NCI-H2171 (cell line): ENCODE measurements at places on chromosomes 1 and 21.

DNA sequence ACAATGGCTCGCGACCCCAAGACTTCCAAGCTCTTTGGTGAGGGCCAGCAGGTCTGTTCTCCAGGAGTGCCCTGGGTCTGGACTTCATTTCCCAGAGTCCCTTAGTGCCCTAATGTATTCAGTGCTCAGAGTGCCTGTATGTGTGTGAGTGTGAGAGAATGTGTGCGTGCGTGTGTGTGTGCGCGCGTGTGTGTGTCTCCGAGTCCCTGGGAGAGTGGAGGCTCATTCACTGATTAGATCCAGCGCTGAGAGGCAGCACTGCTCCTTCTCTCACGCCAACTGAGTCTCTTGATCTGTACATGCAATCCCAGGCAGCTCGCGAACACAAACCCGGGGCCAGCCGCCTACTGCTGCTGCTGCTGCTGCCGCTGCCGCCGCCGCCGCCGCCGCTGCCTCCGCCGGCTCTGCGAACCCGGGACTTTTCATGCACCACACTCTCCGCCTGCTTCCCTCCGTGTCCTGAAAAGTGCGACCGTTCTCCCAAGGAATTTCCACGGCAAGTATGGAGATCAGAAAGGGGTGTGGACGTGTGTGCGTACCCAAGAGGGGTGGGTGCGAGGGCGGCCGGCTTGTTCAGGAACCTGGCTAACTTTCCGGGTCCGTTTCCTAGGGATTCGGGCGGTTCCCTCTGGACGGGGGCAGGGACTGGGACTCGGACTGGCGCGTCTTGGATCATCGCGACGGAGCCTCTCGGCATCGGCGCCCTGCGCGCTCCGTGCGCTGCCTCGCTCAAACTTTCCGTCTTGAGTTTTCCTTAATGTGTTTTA lies at the start of gene RNF220:
Gene RNF220 (plus strand): TSS at position 225 of the 767 bp plus-strand sequence.
- DNase-seq = peak; percentile 67

GRCh38 chr1:51000160-51000559 lies 30.1 kb downstream of the CDKN2C start:
- DNase-seq = no peak

GRCh38 chr1:114323959-114324661 lies 170.4 kb upstream of the SYT6 start:
- no peak for DNase-seq

DNA sequence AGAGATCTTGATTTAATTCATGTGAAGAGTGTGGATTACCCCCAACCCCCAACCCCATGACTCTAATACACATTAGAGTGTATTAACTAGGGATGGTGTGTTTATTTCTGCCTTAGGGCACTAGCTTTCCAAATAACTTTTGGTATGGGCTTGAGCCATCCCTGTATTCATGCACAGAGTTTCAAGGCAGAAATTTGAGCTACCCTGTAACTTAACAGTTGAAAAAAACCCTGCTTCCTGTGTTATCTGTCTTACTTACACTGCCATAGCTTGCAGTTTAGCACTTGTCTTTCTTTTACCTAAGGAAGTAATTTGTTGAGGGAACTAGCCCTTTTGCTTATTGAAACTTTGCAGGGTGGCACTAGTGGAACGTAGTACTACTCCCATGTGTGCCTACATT lies 6.3 kb downstream of the SRSF11 start:
- no peak for DNase-seq

- DNase-seq = no peak
Measured at GRCh38 chr1:12065872-12066271, 2.8 kb downstream of the TNFRSF8 start.

DNA sequence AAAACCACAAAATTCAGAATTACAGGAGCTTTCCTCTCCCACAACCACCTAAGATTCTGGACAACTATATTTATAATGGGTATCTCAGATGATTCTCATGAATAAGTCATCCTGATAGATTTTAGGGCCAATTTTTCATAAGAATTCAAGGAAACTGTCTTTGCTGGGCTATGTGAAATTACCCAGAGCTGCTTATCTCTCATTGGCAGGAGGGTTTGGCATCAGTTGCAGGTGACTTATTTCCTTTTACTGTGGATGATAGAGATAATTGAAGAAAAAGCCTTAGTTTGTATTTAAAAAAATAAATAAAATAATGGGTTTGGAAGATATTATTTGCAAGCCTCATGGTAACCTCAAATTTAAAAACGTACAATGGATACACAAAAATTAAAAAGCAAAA lies 38.2 kb upstream of the WDR26 start:
- no peak for DNase-seq

- no peak for DNase-seq
Measured at GRCh38 chr1:188004849-188005248, 1176.1 kb downstream of the PLA2G4A start.

DNA sequence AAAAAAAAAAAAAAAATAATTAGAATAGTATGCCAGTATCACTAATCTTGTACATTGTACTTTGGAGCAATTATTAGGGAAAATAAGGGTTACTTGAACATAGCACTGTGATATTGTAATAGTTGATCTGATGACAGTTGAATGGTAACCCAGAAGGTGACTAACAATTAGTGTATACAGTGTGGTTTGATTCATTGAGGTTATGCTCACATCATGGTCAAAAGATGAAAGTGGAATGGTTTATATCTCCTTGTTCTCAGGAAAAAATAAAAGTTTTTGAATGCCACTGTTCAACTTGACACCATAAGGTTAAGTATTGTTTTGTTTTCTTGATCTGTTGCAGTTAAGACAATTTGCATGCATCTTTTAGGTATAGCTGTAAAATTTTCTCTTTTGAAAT lies 87.0 kb downstream of the GPR52 start:
- DNase-seq = no peak

DNA sequence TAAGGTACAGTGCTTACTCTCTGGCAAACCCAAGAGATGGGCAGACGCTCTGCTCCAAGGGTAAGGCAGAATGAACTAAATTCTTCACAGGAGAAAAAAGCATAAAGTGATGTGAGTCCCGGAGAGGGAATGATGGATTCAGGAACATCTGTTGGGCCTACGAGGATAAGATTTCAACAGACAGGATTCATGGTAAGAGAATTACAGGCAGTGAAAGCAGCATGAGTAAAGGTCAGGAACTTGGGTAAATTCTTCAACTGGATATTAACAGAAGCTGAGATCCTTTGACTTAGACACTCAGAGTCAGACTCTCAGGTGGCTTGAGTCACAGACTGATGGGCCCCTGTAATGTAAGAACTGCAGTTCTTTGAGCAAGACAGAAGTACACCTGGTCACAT lies 152.6 kb downstream of the TRABD2B start:
- no peak for DNase-seq

DNA sequence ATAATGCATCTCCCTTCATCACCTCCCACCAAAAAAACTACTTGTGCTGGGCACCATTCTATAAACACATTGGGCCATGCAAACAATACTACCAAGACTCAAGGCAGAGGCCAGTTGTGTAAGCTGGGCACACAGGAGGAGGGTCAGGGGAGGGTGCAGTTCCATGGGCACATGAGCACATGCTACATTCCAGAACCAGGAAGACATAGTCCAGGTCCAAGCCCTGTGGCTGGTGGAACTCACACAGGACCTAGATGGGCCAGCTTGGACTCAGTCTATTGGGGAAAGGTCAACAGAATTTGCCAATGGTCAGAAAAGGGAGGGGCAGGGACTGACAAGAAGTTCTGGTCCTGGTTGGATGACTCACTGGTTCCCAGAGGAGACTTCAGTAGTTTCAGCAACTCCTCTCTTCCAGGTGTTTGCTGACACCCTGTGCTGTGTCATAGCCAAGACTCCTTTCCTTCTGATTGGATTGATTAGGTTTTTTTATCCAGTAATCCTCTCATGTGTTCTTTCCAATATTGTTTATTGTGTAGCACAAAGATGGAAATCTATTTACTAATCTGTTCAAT lies 249.7 kb downstream of the C1orf94 start:
- DNase-seq = no peak

GRCh38 chr1:37519613-37520012 lies 5.0 kb upstream of the MEAF6 start:
- no peak for DNase-seq

GRCh38 chr1:109880971-109881894 lies 29.4 kb upstream of the CSF1 start:
- no peak for DNase-seq

- no peak for DNase-seq
Measured at GRCh38 chr1:162365284-162366020, 11.2 kb downstream of the SPATA46 start.

GRCh38 chr1:159686599-159687299 lies 27.6 kb downstream of the CRP start:
- no peak for DNase-seq

DNA sequence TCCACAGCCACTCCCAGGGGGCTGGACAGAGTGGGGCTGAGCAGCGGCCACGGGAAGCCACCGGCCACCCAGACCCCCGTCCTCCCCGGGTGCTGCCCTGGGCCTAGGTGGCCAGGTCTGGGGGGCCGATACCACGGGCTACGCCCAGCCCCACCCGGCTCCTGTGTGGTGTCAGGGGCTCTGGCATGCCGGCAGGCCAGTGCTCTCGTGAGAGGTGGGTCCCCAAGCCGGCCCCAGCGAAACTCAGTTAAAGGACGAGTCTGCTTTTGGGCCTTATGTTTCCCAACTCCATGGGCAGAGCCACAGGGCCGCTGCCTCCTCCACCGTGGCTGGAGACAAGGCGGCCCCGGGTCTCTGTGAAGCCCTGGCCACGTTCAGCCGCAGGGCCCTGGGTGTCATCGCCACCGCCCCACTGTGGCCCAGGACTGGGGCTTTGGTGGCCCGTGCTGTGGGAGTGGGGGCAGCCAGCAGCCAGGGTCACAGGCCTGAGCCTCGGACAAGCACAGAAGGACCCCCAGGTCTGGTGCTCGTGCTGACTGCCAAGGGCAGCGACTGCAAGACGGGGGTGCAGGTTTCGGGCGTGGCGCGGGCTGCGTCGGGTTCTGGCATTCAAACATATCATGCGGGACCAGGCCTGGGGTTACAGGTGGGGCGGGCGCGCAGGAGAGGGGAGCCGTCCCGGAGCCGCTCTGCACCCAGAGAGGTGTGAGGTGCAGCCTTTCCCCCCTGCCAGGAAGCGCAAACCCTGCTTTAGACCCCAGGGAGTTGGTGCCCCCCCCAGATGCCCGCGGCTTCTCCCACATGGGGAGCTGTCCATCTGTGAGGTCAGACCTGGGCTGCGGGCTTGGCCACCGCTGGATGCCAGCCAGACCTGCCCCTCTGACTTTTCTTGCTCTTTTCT lies 11.9 kb upstream of the C1orf159 start:
- DNase-seq = no peak

DNA sequence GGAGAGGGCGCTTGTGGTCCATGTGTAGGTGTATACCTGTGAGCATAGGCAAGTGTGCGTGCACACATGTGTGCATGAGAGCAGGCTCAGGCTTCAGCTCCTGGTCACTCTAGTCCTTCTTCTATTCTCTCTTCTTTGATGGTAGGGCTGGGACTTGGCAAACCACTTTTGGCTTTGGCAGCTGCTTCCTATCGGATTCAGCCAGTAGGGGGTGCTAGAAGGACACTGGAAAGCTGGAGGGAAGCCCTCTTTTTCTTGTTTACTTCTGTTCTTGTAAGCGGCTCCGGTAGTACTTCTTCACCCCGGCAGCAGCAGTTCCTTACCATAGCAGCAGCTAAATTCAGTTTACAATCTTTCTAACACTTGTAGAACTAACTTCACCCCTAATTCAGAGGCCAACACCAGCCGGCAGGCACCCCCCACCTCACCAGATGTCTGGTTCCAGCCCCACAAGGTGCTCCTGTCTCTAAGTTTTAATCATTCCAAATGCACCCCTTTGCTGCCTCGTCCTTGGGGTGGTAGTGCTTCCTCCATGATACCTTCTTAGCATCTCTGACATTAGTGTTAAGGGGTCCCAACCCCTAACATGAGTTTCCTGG lies 25.1 kb downstream of the NENF start:
- DNase-seq = peak; percentile 37

GRCh38 chr1:193259636-193260035 lies 73.2 kb upstream of the B3GALT2 start:
- DNase-seq = no peak

DNA sequence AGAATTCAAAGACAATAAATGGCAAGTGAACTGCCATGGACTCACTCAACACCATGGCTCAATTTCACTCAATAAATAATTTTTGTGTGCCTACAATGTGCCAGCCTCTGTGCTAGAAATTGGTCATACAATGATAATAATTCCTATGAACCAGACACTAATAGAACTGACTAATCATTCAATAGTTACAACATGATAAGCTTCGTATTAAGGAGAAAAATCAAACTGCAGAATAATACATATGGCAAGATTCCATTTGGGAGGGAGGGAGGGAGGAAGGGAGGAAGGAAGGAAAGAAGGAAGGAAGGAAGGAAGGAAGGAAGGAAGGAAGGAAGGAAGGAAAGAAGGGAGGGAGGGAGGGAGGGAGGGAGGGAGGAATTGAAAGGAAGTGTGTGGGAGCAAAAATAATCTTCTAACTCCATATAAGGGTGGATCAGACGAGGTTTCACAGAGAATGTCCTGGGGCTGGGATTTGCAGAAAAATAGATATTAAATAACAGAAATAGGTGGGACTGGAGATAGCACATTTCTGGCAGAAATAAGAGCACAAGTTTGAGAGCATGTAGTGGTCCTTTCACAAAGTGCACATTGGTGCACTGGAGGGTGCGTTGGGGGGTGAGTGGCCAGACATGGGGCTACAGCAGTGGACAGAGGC lies 52.9 kb downstream of the JAK1 start:
- DNase-seq = no peak

GRCh38 chr1:61961009-61961408 lies 218.7 kb downstream of the PATJ start:
- DNase-seq = no peak

DNA sequence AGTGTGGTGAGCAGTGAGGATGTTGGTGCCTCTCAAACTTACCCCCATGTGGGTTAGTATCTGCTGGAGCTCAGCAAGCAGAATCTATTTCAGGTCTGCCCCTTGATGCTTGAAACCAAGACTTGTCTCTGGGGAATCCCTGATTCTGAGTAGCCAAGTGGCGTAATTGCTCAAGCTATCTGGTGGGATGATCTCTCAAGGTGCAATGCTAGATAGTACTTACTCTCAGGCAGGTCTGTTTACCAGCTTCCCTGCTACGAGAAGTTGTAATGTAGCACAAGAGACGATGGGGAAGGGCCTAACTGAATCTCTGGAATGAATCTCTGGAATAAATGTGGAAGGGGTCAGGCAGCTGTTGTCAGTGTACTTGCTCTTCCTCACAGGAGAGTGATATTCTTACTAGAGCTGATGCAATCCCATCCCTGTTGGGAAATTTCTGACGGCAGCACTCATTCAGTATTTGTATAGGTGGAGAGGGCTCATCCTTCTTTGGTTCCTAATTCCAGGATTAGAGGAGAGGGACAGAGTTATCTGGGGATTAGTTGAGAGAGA lies 65.4 kb downstream of the MACF1 start:
- no peak for DNase-seq

GRCh38 chr1:68230484-68230802 lies 1.9 kb downstream of the WLS start:
- no peak for DNase-seq
